ENCODE measurements at places on chromosomes 7 and 10. TPM values are rescaled to one million over a fixed set of nuclear protein-coding genes. Genes with fewer than 3 reads are reported as not detected.

CFAP46 gene
- polyA plus RNA-seq, result 6.2 TPM

TPK1 gene
- 9.3 TPM for polyA plus RNA-seq

ARMC10 gene
- polyA plus RNA-seq, result 50.0 TPM

- no peak for DNase-seq
Observed at GRCh38 chr7:37045681-37046179, 321.4 kb upstream of the AOAH start.

DNA sequence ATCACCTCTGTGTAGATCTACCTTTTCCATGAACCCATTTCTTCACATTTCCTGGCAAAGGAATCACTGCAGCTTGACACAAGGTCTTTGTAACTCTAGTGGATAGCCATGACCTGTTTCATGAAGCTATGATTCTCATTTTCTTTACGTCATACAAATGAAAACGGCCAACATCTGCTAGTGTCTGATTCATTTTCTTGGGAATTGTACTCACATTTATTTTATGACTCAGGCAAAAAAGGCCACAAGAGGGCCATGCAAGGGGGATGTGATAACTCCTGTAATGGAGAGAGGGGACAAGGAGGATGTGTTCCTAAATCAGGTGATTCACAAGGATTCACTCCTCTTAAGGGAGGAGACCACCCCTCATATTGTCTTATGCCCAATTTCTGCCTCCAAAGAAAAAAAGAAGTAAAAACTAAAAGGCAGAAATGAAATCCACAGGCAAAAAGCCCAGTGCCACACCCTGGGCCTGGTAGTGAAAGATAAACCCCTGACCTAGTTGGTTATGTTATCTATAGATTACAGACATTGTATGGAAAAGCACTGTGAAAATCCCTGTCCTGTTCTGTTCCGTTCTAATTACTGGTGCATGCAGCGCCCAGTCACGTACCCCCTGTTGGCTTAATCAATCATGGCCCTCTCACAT, 249.9 kb downstream of the IPMK start:
- no peak for DNase-seq

- no peak for DNase-seq
Observed at GRCh38 chr10:98994030-98994429, 241.6 kb downstream of the HPSE2 start.

GRCh38 chr7:120733143-120733542, 124.8 kb downstream of the TSPAN12 start:
- no peak for DNase-seq

DNA sequence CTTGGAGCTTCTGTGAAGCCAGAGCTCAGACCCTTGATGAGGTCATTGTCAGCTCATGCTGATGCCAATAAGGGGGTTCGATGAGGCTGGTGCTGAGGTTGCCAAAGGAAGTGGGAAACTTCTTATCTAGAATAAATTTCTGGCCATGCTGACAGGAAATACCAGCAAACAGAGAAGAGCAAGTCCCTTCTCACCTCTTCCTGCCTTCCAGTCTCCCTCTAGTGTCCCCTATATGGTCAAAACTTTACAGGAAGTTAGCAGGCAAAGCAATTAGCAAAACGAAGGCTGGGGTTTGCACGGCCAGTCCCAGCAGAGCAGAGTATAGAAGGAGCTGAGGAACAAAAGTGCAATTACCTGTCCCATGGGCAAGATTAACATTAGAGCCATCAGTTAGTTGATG, 15.1 kb upstream of the NEUROG3 start:
- DNase-seq, result no peak

DNA sequence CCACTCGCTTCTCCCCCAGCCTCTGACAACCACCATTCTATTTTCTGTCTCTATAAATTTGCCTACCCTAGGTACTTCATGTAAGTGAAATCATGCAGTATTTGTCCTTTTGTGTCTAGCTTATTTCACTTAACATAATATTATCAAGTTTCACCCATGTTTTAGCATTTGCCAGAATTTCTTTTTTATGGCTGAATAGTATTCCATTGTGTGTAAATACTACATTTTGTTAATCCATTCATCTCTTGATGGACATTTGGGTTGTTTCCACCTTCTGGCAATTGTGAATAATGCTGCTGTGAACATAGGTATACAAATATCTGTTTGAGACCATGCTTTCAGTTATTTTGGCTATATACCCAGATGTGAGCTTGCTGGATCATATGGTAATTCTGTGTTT, 57.4 kb upstream of the TRIM8 start:
- DNase-seq, result no peak

- no peak for DNase-seq
Observed at GRCh38 chr7:114687238-114687637, 234.7 kb upstream of the MDFIC start.

- DNase-seq, result no peak
Observed at GRCh38 chr7:94803821-94804220, 103.6 kb upstream of the PPP1R9A start.

DNA sequence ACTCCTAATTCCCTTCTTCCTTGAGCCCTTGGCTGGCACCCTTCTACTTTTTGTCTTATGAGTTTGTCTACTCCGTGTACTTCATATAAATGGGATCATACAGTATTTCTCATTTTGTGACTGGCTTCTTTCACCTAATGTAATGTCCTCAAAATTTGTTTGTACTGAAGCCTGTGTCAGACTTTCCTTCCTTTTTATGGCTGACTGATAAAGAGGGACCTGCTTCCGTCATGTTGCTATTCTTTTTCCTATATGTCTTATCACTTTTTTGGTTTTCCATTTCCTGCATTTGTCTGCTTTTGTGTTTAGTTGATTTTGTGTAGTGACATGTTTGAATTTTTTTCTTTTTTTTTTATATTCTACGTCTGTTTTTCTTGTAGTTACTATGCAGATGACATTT, 470.9 kb downstream of the SDK1 start:
- DNase-seq, result no peak

- no peak for DNase-seq
Observed at GRCh38 chr7:88132725-88133124, 87.1 kb downstream of the SRI start.
